ENCODE measurements at places on chromosomes 2 and 18.

DNA sequence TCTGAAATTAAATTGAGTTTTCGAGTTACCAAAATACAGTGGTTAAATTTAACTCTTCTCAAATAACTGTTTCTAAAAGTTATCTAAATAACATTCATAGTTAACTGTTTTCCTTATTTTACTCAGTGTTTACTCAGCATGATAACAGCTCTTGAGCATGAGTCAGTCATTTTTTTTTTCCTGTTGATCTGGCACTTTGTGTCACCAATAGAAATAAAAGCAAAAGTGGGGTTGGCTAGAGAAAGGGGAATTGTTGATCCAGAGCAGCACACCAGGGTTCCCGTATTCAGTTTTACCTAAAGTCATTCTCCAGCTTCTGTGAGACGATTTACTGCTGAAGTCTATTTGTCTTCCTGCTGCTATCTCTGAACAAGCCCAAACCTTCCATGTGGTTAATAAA, 851.6 kb downstream of the DCC start:
- DNase-seq, result no peak

DNA sequence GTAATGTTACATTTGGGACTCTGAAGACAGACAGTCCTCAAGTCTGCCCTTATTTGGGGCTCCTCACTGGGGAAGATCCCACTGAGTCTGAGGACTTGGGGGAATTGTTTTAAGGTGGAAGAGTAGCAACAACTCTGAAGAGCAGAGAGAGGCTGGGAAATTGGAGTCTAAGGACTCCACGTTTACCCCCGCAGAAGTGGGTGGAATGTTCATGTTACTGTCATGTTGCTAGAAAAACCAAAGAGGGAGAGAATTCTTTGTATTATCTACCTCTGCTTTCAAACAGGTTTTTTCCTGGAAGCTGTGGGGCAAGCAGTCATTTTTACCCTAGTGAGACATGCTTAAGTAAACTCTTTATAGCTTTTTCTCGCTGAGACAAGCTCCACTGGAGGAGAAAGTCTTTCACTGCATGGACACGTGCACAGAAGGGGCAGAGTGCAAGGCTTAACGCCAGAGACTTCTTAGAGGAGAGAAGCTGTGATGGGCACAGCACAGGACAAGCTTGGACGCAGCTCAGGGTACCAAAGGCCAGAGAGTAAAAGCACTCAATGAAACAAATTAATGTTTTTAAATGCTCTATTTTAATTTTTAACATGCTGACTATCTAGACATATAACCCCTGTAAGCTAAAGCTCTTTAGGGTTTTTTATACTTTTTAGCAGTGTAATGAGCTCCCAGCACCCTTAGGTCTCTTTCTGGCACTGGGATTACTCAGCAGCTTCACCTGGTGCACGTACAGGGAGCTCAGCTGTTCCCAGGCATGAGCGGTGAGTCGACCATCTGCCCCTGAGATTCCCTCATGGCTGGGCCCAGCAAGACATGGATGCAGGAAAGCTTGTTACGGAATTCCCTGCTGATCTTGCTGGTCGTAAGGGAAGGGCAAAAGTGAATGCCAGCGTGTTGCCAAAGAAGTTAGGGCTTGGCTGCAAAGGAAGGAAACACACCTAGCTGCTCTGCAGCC, 54.5 kb upstream of the BIN1 start:
- DNase-seq, result no peak

GRCh38 chr18:64712035-64712434, 563.1 kb upstream of the LINC00305 start:
- DNase-seq, result no peak

DNA sequence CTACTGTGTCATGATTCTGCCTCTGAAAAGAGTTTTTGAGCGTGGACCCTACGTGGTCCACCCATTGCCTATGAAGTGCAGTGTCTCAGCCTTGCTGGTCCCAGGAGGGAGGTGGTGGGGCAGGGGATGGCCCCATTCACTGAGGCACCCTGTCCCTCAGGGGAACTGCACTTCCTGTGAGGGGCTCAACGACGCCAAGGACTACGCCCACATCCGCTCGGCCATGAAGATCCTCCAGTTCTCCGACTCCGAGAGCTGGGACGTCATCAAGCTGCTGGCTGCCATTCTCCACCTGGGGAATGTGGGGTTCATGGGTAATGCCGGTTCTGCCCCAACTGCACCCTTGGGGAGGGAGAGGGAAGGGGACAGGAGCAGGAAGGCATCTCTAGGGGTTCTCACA, 42.5 kb downstream of the MYO7B start:
- no peak for DNase-seq

DNA sequence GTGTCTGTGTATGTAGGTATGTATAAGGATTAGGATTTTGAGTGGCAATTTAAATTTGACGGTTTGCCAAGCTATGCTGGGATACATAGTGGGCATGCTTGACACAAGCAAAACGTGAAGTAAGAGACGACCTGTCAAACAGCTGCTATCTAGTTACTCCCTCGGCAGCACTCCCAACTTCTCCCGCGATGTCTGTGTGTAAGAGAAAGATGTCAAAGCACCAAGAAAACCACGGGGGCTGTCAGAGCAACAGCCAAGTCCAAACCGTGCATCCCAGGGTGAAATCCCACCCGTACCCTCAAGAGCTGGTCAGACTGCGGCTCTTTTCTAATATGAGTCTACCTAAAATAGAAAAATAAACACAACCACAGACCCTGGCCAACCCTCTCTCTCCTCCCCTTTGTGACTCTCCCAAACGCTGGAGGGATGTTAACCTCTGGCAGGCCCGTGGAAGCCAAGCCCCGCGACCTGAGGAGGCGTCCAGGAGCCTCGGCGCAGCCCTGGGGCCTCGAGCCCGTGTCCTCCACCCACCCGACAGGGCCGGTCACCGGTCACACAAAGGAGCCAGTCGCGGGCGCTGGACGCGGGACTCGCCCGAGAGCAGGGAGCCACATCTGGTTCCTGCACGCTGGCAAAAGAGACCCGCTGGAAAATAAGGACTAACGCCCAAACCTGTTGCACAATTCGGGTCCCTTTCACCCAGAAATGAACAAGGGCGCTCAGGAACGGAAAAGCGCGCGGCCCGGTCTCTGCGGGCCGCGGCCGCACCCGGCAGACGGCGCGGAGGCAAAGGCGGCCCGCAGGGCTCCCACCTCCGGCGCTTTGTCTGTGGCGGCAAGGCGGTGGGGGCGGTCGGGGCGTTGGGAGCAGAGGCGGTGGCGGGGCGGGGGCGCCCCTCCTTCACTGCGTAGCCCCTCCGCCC, 925 bp downstream of the SESTD1 start:
- no peak for DNase-seq

GRCh38 chr2:235138339-235138738, 186.5 kb downstream of the SH3BP4 start:
- no peak for DNase-seq

- no peak for DNase-seq
These were observed 1.8 kb upstream of the ABCA12 start for GRCh38 chr2:215140166-215140707.

DNA sequence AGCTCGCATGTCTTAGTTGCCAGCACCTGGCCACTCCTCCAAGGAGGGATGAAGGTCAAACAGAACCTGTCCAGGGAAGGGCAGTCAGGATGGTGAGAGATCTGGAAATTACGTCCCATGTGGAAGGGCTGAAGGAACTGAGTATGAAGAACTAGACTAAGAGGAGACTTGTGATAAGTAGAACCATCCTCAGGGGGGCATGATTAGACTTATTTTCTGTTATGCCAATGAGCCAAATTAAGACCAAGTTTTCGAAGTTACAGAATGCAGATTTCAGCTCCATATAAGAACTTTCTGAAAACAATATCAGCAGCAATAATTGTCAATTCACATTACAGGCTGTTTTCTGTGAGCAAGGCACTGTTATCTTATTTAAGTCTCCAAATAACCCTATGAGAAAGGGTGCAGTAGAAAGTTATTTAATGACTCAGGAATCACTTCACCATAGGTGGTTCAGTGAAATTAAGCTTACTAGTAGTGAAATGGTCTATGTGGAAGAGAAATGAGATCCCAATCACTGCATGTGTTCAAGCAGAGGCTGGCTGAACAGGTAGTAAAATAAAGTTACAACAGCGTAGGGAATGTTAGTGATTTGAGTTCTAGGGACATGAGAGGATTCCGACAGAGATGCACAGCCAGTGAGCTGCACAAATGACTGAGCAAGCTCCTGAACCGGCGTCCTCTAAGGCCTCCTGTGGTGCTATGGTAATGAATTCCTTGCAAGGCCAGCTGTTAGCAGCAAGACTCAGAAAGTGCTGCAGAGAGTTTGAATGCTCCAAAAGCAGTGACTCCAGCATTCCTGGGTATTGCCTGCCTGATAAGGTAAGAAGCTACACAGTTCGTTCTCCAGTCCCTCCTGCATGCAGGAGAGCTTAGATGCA, 4.5 kb upstream of the DYM start:
- no peak for DNase-seq

DNA sequence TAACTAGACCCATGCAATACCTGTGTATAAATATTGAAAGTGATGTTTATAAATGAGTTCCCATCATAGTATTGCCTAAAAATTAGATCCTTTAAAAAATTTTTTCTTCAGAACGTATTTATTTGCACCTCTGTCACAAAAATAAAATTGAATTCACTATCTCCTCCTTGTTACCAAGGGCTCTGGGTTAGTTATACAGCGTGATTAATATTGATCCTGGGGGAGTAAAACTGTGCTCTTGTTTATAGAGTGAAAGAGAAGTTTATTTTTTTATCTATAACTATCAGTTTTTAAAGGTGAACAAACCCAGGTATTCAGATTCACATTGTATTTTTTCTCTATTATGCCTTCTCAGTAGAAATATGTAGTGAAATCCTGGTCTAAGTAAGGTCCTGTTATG, 458.5 kb downstream of the CPS1 start:
- DNase-seq, result no peak

DNA sequence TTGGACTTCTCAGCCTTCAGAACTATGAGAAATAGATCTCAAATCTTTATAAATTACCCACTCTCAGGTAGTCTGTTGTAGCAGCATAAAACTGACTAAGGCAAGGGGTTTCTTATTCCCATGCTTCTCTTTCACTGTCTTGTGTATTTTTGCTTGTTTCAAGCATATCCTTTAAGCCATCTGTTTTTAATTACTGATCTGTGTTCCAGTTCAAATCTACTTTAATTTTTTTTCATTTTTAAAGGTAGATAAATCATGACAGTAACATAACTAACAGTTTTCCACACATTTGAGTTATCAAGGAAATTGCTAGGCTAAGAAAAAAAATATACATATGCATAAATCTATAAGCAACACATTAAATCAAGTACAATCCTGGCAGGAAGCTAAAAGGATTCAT, 317.9 kb upstream of the TNP1 start:
- no peak for DNase-seq

- DNase-seq, result no peak
These were observed 102.5 kb downstream of the LOXHD1 start for GRCh38 chr18:46554406-46555080.

- DNase-seq, result no peak
These were observed 24.8 kb upstream of the ZFP36L2 start for GRCh38 chr2:43251171-43251731.

DNA sequence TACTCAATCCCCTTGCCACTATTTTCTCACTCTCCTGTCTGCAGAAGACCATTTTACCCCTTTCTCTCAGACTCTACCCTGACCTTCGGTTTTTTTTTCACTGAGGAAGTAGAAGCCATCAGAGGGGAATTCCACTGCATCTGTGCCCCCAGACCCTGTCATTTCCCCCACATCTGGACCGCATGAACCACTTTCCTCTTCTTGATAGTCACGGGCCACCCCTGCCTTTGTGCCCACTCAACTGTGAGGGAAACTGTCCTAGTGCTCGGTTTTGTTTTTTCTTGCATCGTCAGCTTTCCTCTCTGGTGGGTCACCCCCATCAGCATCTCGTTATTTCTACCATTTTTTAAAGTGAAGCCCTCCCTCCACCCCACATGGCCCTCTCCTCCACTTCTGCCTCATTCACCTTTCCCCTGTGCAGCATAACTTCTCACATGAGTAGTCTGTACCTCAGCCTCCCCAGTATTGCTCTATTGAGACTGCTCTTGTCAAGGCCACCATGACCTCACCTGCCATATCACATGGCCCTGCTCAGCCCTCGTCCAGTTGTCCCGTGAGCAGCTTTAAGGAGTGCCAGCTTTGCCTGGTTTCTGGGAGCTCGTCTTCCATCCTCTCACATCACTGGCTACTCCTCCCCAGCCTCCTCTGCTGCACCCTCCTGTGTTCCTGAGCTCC, 32.4 kb downstream of the TMEM87B start:
- DNase-seq, result no peak

All from non-pigmented ciliary epithelial cell (primary cell).